Fibroblast of skin of scalp (primary cell): ENCODE measurements at places on chromosomes 16 and 17.

- no peak for DNase-seq
Measured at GRCh38 chr16:13631213-13631767, 288.7 kb upstream of the ERCC4 start.

DNA sequence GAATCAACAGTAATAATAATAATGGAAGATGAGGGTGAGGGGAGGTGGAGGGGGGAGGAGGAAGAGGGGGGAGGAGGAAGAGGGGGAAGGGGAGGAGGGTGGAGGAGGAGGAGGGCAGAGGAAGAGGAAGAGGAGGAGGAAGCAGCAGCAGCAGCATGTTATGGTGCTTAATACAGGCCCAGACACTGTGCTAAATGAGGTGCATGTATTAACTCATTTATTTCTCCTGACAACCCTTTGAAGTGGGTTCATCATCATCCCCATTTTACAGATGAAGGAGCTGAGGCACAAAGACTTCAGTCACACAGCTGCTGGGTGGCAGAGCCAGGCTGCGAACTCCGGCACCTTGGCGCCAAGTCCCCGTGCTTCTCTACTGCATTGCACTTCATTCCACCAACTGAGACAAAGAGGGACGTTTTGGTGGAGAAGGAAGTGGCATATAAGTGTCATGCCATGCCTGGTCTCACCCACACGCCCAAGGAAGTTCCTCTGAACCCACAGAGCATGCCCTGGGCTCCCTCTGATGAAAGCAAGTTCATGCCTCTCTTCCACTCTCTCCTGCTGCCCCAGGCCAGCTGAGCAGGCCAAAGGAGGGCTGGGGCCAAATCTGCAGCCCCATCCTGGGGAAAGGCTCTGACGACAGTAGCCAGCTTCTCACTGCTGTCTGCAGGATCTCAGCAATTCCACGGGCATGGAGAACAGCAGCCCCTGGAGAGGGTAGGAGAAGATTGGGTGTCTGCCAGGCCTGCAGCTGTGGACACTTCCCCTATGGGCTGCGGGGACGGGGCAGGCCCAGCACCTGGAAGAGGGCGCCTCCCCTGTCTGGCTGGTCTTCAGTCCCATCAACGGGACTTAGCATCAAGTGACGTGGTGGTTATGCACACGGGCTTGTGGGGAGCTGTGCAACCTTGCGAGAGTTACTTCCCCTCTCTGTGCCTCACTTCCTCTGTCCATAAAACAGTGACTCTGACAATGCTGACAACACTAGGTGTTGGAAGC lies 21.8 kb downstream of the XYLT1 start:
- no peak for DNase-seq

DNA sequence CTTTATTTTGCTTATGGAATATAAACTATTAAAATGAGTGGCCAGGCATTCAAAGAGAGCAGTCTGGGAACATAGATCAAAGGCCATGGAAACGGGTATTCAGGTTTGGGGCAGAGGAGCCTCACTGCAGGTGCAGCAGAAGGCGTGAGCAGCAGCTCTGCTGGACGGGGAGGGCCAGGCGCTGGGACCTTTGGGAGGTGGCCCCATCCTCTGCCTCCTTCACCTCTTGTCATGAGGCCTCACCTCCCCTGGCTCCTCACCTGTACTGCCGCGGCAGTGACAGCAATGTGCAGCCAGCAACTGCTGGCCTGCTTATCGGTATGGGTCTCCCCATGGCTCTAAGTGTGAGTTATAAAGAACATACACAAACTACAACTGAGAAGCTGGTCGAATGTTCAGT lies 109.4 kb downstream of the CDK5R1 start:
- no peak for DNase-seq

DNA sequence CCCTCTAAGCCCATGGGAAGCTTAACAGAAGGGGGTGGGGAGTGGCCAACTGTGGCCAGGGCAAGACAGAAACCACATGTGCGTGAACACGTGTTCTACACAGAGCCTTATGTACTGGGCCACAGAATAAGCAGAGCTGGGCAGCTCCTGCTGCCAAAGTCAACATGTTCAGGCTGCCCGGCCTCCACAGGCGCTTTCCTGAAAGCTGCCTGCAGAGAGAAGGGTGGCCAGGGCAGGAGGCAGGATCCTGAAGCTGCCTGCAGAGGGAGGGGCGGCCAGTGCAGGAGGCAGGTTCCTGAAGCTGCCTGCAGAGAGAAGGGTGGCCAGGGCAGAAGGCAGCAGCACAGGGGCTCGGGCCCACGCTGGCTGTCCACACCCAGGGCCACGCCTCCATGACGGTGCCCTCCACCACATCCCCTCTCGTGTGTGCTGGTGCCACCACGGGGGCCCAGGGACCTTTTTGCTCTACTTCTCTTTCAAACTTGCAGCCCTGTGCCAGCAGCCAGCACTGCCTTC lies 79.5 kb downstream of the ANKRD11 start:
- DNase-seq, result peak; percentile 89

- no peak for DNase-seq
Measured at GRCh38 chr17:77163001-77163400, 22.2 kb downstream of the SEC14L1 start.

DNA sequence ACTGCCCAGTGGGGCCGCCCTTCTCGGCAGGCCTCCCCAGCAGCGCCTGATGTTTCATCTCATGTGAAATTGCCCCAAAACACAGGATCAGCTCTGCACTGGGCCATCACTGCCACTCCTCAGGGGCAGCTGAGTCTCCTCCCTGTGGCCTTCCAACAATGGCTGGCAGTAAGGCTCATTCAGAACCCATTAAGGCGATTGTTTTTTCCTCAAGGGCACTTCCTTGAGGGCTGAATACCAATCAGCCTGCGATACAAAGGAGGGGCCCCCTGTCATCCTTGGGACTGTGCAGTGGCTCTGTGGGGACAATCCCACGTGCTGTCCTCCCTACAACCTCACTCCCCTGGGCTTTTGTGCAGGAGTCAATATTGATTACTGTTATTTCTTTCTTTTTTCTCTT lies 47.5 kb downstream of the XYLT1 start:
- DNase-seq, result no peak

DNA sequence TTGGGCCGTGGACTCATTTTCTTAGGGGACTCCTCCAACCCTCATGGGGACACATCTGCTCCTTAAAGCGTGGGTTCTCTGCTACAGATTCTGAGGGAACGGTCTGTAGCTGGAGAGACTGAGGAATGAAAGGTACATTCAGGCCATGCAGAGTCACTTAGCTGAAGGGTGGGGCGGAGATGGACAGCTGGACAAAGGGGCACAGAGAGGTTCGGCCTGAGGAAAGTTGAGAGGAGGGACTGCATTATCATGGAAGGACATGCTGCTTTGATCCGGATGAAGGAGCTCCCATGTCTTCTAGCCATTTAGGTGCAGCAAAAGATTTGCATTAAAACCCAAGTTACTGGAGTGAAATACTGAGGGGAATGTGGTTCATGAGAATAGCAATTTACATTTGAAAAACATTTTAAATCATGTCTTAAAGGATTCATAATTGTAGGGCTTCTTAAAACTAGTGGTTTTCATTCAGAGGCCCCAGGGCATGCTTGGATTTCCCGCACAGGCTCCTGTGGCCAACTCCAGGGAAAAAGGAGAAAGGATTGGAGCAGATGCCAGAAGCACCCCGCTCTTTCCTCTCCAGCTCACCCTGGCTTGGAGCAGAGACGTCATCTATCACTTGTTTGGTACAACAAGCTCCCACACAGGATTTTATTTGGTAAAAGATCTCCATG lies 54.2 kb downstream of the CDRT4 start:
- no peak for DNase-seq

GRCh38 chr16:67169642-67170167 lies 633 bp upstream of the NOL3 start:
- peak; percentile 52 for DNase-seq

DNA sequence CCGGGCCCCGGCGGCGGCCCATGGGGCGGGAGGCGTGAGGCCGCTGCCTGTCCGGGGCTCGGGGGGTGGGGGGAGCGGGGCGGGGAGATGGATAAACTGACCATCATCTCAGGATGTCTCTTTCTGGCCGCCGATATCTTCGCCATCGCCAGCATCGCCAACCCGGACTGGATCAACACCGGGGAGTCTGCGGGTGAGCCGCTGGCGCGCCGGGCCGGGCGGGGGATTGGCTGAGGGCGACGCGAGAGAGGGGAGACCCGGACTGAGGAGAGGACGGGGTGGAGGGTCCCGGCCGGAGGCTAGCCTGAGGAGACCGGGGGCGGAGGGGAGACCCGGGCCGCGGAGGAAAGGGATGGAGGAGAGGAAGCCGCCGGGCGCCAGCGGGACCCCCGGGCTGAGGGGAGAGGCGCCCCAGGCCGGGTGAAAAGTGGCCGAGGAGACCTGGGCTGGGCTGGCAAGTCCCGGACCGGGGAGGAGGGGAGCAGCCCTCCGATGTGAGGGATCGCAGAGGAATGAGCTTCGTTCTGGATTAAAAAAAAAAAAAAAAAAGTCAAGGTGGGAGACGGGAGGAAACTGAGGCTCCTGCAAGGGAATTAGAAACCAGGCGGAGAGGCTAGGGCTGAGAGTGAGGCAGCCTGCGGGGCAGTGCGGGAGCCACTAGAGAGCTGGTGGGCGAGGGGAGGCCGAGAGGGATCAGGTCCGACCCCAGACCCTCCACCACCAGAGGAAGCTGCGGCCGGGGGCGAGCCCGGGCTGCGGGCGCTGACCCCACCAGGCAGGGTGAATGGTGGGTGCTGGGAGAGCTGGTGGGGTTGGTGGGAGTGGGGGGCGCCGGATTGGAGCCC lies 526 bp downstream of the MOSMO start:
- DNase-seq, result peak; percentile 9

GRCh38 chr16:88617268-88618031 lies 20.9 kb upstream of the IL17C start:
- no peak for DNase-seq

DNA sequence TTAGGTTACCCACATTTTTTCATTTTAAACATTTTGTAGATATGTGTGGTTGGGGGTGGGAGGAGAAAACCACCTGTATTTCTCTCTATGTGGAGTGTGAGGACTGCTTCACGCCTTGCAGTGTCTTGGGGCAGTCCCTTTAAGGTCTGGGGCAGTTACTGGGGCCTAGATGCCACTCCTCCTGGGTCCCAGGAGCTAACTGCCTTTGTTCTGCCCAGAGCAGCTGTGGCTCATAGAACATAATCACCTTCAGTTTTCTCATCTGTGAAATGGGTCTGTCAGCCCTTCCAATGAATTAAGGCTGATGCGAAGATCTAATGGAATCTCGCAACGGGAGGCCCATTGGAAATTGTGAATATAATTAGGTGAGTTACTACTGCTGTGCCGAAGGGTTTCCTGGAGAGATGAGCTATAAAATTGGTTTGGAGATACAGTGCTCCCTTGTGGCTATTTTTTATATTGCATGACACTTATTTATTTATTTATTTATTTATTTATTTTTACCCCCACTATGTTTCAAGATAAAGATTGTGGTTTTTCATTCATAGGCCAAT lies 22.9 kb downstream of the DHRS7C start:
- peak; percentile 45 for DNase-seq

GRCh38 chr17:39667945-39668924 lies at the start of gene PNMT:
TSS of gene PNMT (plus strand) at chr17:39668453. CDS start at chr17:39668476, 23 bp downstream.
- peak; percentile 34 for DNase-seq

GRCh38 chr17:9824797-9825338 lies 856 bp upstream of the GLP2R start:
- no peak for DNase-seq

GRCh38 chr16:27761816-27762215 lies 211.9 kb downstream of the KATNIP start:
- DNase-seq, result no peak

GRCh38 chr16:70770626-70771552 lies 30.1 kb downstream of the VAC14 start:
- peak; percentile 60 for DNase-seq

DNA sequence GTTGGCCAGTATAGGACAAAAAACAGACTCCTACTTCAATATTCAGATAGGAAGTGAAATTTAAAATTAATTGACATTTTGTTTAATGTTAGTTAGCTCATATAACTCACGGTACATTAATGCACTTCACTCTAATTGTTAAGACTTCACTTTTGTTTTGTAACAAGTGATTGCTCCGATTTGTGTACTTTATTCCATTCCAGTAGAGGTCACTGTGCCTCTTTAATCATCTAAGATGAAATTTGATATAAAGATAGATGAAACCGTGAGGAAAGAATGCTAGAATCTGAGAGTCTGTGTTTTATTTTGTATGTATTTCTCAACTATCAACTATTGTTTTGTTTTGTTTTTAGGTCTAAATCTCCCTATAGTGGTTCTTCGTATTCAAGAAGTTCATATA lies 29.0 kb downstream of the RBBP6 start:
- DNase-seq, result peak; percentile 46

DNA sequence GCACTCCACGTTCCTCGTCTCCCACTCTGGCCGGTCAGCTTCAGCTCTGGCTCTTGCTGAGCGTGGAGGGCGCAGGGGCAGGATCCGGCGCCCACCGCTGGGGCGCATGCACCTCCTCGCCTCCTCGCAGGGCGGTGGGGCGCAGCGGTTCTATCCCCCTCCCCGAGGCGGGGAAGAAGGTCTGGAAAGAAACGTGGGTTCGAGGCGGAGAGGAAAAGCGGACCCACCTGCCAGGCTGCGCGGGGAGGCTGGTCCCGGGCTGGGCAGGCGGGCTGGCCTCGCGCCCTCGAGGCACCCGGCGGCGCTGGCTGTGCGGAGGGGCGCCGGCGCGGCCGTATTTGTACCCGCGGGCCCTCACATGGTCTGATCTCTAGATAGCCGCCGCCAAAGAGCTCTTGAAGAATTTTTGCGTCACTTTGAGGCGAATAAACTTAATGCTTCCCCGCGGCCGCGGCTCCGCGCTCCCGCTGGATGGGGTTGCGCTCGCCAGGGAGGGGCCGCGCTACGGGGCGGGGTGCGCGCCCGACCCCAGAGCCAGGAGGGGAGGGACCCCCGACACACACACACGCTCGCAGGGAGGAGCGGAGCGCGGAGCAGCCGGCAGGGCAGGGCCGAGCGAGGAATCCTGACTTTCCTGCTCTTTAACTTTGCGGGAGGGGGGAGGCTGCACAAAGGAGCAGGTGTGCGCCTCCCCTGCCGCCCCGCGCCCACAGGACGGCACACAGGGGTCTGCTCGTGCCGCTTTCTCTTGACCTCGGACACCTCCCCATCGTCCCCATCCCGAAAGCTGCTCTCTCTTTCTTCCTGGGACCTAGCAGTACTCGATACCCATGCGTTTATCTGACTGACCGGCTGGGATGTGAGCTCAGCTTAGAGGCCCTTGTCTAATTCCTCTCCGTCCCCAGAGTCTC lies at the start of gene SLC6A4:
Gene SLC6A4, minus strand, starts transcription at position 312 of the 911 bp plus-strand sequence. CDS start 13,739 bp downstream, outside the sequence.
- DNase-seq, result no peak

- no peak for DNase-seq
Measured at GRCh38 chr16:57808589-57809228, 6.4 kb upstream of the KIFC3 start.

GRCh38 chr16:27829975-27830374 lies 233.5 kb downstream of the GSG1L start:
- DNase-seq, result no peak
